Occipital lobe (tissue), 3 donors: ENCODE measurements at places on chromosomes 7 and 10. TPM values are rescaled to one million over a fixed set of nuclear protein-coding genes. Genes with fewer than 3 reads are reported as not detected.

- no peak for DNase-seq
Observed at GRCh38 chr10:116913695-116914094, 64.4 kb downstream of the ENO4 start.

DNA sequence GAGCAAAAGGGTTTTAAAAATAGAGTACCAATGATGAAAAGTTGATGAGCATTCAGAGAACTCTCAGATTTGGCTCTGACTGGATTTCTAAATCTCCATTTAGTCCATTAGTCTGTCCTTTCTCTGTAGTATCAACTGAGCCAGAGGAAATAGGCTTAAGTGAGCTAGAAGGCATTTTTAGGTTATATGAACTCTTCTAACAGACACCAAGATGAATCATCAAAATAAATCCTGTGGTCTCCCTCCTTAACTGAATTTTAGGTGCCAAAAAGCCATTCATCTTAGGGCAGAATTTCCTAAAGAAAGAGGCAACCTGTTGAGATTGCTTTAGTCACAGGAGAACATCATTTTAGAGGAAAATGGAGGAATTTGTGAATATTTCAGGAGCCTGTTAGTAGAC lies 305.1 kb downstream of the AUTS2 start:
- no peak for DNase-seq

- DNase-seq: no peak
Observed at GRCh38 chr7:160958-161725, 31.2 kb upstream of the FAM20C start.

GRCh38 chr10:132588301-132589013 lies 50.9 kb downstream of the INPP5A start:
- no peak for DNase-seq

The HOXA10 gene
- not detected for total RNA-seq

The TAF3 gene
- total RNA-seq: 2.7 TPM

The TSPAN12 gene
- total RNA-seq: 7.2 TPM
